Esophagus squamous epithelium (tissue), 5 donors: ENCODE measurements at places on chromosomes 3 and 15.

DNA sequence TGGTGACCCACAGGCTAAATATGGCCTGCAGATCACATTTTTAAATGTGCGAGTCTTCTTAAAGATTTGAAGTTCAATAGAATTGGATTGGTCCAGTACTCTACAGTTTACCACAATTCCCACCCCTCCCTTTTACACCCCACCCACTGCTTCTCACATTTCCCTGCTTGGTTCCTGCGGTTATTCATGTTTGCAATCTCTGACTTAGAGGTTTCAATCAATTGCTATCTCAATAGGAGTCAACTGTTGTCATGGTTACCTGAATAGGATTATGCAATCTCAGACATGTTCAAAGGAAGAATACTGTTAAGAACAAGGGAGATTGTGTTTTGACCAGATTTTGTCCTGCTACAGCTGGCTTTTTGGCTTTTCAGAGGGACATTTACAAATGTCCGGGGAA is 4.9 kb upstream of the C3orf49 start:
- DNase-seq, result no peak

DNA sequence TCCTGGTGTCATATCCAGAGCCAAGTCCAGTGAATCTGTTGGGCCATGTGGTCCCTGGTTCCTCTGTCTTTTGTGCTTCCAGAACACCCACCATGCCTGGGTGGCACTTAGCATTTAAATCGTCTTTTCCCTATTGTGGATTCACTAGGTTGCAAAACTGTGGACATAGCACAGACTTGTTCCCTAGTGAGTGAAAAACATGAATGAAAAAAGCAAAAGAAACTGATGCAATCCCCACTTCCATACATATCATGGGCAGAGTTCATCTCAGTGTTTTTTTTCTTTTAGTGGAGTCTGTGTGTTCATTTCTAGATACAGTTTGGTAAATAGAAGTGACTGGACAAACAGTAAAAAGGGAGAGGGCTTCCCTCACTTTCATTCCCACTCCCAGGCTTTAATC is 170.5 kb downstream of the SLCO3A1 start:
- DNase-seq, result no peak

GRCh38 chr3:29627136-29628117 is 346.6 kb downstream of the RBMS3 start:
- no peak for DNase-seq

DNA sequence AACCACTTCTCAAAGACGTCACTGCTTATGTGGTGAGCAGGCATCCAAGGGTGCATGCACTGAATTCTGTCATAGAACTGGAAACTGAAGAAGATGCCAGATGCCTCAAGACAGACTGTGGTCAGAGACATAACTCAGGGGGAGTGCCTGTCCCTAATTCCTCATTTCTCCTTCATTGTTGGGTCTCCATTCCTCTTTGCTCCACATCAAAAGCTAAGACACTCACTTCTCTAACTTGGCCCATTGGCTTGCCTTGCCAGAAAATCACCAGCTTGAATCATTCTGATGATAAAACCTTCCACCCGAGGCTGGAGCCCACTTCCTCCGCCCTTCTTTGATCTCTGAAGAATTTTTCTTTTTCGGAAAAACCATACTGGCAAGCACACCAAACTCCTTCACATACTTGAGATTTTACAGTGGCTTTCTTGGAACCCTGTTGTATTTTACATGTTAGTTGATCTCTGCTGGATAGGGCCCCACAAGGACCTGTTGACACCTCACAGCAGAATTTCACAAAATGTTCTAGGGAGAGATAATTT is 69.9 kb downstream of the COL8A1 start:
- DNase-seq, result no peak

DNA sequence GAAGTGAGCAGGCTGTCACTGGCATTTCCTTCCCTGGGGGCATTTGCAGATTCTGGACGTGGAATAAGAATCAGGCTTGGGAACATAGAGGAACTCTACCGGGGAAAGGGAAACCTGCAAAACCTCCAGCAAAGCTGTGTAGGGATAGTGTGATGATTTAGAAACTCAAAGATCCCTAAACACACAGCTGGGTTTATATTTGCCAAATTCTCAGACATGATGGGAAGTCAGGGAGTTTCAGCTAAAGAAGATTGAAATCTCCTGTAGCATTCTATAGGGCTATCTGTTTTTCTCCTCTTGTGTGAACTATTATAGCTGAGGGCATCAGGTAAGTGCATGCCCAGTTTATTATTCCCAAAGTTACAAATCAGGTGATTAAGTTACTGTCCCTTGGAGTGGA is 9.2 kb upstream of the CLEC3B start:
- no peak for DNase-seq

DNA sequence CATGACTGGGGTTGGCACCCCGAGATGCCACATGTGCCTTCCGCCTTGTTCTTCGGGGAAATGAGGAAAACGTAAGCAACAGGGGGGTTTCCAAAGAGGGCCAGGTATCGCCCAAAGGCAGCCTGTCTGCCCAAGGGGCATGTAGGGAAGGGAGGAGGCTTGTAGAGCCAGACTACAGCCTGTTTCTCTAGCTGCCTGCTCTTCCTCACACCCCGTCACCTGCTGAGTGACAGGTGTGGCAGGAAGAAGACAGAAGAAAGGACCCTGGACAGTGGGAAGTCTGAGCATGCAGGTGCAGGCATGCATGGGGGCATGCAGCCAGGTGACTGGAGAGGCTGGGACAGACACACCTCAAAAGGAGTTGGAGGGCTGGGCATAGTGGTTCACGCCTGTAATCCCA is 9.8 kb downstream of the PLA2G4E start:
- no peak for DNase-seq

GRCh38 chr3:139629033-139629432 is 48.7 kb downstream of the NMNAT3 start:
- DNase-seq, result no peak

DNA sequence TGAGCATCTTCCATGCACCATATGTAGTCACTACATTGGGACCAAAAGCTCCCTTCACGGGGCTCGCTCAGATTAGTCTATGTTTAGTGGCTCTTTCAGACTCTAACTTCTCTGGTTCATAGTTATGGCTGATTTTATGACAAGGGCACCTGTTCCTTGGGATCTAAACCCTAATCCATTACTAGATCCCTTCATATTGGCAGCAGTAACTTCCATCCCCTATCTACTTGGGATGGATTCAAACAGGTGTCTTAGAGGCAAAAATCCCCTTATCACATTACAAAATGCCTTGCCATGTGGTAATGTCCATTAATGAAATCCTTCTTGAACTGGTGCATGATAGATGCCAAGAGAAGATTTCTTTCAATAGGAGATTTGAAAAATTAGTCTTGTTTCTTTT is 96.7 kb upstream of the TP63 start:
- DNase-seq, result no peak
